ENCODE measurements at places on chromosomes 5 and 9.

DNA sequence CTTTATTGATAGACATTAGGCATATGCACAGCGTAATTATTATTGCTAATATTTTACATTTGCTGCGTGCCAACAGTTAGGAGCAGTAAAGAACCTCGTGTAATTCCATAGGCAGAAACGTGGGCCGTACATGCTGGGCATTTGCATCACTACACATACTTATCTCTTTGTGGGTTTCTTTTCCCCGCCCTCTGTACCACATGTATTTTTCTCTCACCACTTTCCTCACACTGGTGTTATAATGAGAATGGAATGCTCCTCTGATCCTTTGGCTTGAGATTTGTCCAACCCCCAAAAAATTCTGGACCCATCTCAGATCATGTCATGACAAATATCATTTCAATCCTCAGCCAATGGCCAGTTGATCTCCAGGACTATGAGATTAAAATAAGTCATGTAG lies 1952.6 kb upstream of the WWC1 start:
- DNase-seq, result no peak

DNA sequence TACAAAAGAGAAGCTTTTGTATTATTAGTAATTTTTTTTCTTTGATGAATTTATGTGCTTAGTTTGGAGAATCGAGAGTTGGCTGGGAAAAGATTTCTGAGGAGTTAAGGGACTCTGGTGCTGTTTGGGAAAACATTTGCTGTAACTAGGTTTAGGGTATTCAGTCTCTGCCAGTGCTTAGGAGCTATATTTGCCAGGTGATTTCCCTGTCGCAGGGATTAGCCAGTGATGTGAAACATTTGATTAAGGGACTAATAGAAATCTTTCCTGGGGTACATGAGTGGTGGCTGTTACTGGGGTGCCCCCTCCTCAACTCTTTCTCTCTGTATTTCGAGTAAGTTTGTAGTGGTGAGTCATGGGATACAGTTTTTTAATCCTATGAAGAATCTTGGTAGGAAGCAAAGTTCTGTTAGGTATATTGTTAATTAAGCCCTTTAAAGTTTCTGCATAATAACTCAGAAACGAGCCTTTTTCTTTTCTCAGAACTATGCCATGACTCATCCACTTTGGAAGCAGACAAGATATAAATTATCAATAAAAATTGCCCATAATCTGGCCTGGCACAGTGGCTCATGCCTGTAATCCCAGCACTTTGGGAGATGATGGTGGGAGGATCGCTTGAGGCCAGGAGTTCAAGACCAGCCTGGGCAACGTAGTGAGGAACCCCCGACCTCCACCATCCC lies 18.6 kb downstream of the RGMB start:
- DNase-seq, result no peak

DNA sequence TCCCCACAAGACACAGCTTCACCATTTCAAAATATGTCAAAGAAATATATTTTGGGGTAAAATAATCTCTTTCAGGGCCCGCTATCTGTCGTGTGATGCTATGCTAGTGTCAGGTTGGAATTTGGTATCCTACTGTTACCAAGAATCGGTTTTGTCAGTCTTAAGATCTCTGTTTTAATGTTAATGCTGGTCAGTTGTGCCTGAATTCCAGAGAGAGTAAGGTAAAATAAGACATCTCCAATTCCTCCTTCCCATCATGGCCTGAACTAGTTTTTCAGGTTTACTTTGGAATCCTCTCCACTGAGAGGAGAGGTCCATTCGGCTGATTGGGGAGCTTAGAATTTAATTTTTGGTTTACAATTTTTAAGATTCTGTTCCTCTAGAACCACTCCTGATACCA lies 10.4 kb upstream of the BTF3 start:
- DNase-seq, result no peak

- no peak for DNase-seq
These were observed 13.4 kb upstream of the ZDHHC21 start for GRCh38 chr9:14706530-14707140.

DNA sequence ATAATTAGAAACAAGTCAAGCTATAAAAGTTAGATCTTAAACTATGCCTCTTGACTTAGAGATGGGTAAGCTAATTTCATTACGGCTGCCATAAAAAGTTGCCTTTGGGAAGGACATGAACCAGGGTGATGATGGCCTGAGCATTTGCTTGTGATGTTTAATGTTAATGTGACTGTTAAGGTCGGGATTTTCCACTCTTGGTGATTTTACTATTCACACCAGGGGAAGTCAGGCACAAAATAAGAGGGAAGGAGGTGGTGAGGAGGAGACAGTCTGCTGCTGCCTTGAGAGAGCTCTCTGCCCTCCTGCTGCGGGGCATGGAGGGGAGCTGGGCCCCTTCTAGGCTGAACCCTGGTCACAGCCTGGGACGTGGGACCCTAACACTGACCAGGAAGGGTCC lies 34.4 kb downstream of the AHRR start:
- DNase-seq, result no peak

DNA sequence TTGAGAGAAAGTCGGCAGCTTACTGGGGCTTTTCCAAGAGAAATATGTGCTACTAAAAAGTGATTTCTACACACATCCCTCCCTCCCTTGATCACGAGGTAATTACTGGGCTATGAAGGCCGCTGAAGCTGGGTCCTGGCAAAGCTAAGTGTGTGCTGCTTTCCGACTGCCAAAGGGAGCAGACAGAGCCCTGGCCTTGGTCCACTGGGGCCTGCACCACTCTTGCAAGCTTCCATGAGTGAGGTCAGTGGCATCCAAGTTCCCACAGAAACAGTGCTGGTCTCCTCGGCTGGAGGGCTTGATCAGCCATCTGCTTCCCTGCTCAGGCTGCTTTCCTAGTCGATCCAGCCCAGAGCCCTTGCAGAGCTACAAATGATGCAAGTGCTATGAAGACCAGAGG lies 154.8 kb upstream of the LHFPL2 start:
- DNase-seq, result no peak

GRCh38 chr9:129102791-129103594 lies 7.6 kb downstream of the CRAT start:
- DNase-seq, result no peak

- no peak for DNase-seq
These were observed 6.8 kb upstream of the ZBTB34 start for GRCh38 chr9:126853667-126854066.

Measured in stimulated activated CD4-positive, alpha-beta T cell treated with anti-CD3 and anti-CD28 coated beads, Interleukin-1b, Interleukin-23, amount 100 ng/mL, for 48 hours (primary cell).